ENCODE measurements at places on chromosomes 1 and 21.
A peak's percentile ranks its signal among the peaks of the same experiment; 100 is the strongest.

DNA sequence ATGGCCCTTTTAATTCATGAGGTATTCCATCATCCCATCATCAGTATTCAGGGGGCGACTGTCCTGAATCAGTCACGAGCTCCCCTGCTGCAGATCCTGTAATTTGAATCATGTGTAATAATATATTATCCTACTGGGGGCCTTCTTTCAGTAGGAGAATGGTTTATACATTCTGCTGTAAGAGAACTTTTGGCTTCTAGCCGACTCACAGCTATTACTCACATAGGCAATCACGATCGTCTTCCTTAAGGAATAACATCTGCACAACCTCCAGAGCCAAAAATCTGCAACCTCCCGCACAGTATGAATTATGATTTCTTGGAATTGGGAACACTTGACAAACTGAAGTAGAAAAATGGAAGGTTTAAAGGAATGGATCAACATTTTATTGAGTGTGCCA, 343.0 kb downstream of the USP25 start:
- DNase-seq: no peak

DNA sequence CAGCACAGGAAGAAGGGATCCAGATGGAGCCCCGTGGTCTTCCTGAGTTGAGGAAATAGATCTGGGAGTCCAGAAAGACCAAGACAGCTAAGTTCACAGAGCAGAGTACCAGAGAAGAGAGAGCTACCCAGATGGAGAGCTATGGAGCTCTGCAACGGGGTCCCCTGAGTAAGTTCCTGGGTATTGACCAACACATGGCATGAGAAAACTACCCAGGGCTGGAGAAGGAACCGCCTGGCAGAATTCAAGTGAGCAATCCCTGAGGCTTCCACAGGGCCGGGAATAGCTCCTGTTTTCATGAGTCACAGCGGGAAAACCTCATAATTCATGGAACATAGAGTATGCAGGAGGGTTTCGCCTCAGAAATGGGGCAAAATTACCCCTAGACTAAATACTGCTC, 19.7 kb downstream of the STPG1 start:
- no peak for DNase-seq

DNA sequence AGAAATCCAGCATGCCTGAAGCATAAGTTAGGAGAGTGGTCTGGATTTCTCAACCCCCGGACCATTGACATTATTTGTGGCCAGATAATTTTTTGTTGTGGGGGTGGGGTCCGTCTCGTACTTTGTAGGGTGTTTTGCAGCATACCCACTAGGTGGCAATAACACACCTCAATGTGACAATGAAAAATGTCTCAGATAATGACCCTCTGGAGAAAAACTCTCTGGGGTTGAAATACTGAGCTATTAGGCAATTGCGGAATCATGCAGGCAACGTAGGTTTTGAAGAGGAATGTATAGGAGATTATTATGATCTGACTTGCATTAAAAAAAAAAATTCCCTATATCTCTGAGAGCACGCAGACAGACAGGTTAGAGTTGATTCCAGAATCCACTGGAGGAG, 25.3 kb upstream of the RRP15 start:
- DNase-seq: peak; percentile 70

DNA sequence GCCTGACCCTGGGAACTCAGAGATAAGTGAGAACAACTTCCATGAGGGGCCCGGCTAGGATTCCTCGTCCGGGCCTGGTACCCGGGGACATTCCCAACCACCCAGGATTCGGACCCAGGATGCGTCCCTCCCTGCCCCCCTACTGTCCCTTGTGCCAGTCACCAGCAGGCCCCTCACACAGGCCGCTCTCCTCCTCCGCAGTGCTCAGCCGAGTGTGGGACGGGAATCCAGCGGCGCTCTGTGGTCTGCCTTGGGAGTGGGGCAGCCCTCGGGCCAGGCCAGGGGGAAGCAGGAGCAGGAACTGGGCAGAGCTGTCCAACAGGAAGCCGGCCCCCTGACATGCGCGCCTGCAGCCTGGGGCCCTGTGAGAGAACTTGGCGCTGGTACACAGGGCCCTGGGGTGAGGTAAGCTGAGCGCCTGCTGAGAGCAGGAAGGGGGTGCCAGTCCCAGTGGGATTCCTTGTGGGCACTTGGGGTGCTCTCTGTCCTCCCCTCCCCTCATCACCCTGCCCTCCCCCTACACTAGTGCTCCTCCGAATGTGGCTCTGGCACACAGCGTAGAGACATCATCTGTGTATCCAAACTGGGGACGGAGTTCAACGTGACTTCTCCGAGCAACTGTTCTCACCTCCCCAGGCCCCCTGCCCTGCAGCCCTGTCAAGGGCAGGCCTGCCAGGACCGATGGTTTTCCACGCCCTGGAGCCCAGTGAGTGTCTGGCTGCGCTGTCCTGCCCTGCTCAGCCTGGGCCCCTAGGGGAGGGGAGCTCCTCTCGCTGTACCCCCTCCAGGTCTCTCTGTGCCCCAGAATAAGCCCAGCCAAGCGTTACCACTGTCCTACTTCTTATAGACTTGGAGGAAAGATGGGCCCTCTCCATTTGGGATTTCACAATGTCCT, 9.8 kb downstream of the ADAMTSL4 start:
- no peak for DNase-seq

- peak; percentile 92 for DNase-seq
Measured at GRCh38 chr1:205313563-205314308, 7.8 kb downstream of the NUAK2 start.

DNA sequence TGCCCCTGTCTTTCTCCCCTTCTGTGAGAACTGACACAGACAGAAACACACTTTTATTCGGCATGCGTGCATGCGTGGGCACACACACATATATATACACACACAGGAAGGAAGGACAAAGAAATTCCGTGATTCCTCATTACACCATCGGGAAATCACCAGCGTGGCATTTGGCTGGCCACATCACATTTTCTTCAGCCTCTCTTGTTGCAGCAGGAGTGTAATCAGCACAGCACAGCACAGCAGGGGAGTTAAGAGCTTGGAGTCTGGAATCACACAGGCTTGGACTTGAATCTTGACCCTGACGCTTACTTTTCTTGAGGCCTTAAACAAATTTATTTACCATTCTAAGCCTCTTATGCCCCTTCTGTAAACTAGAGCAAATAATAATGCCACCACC, 45.3 kb upstream of the EPHA8 start:
- DNase-seq: no peak

DNA sequence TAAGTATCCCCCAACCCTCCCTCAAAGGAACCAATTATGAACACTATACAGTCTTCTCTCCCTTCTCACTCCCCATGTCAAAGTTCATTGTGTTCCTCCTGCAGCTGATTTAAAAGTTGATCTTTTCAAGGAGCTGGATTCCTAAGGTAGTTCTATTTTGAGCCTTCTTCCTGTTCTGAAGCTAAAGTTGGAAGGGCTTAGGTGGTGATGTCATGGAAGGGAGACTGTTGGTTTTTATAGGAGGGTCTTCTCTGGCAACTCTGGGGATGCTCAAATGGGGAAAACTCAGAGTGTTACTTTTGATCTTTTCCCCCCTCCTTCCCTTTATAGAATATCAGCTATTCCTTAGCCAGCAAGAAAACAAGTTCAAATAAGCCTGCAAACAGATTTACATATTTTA, 83.0 kb upstream of the AK4 start:
- no peak for DNase-seq

- no peak for DNase-seq
Measured at GRCh38 chr1:25700144-25700523, 83.5 kb downstream of the MAN1C1 start.

- no peak for DNase-seq
Measured at GRCh38 chr21:26226724-26227123, 56.2 kb upstream of the APP start.

DNA sequence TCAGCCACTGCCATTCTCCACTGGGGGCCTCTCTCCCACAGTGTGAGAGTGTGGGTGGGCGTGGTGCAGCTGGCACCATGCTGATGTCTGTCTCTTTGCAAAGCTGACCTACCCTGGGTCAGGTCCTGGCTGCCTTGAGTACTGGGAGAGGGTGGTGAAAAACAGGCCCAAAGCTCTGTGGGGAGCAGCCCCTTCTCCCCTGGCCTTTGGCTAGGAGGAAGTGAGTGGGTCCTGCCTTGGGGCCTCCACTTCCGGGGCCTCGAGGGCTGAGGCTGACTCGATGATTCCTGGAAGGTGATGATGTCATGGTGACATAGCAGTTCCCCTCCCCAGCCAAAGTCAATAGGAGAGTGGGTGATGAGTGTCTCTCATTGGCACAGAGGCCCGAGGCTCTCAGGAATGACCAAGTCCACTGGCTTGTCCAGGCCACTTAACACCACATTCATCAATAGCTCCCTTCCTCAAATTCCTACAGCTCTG, 53.0 kb downstream of the IER5 start:
- DNase-seq: no peak

GRCh38 chr1:233412812-233413211, 85.3 kb downstream of the MAP3K21 start:
- DNase-seq: no peak
